ENCODE measurements at places on chromosomes 6 and 20.

DNA sequence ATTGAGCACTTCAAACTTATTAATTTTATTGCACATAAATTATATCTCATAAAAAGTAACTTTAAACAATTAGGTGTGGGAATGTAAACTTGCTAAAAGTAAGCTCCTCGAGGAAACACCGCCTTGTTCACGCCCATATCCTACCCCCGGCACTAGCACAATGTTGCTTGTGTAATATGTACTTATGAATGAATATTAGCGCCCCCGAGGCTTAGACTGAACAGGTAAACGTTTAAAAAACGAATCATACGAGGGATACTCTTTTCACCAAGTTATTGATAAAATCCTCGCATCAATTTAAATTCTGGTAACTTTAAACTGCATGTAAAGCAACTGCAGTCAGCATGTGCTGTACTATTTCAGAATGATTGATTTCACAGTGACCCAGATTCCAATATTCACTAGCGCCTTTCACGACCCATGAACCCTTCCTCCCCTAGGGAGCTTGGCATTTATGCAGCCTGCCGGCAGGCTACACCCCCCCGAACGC is 637 bp downstream of the TFB1M start:
- DNase-seq = no peak

DNA sequence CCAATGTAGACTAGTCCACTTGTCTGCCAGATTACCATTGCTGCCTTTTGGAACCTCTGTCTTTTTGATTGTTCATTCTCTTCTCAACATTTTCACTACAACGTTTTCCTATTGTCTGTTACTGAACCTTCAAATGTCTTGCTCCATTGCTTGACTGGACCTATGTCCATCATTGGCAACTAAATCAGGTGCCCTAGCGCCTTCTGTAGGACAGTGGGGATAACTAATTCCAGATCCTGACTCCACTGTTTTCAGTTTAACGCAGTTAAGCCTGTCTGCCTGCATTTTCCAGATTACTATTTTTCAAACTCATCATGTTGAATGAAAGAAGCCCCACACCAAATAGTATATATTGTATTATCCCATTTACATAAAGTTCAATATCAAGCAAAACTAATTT is 433.6 kb downstream of the RNF144B start:
- DNase-seq = no peak

- no peak for DNase-seq
Observed at GRCh38 chr6:114000069-114000468, 29.1 kb upstream of the HDAC2 start.

GRCh38 chr6:27838945-27839625 is 73.1 kb downstream of the OR2B2 start:
- DNase-seq = no peak

DNA sequence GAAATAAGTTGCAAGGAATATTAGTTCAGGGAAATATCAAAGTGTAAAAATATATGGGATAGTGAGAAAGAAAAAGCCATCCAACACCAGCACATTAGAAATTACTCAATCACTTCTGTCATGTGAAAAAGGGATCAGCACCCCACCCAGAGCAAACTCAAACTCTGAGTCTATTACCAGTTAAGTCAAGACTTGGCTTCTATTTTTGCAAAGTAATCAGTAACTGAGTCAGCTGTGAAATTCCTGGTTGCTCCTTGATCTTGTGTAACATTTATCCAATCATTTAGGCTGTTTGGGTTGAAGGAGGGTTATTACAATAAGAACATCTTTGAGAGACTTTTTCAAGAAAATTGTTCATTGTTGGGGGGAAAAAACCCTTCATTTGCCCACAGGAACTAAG is 51.2 kb downstream of the SLC22A23 start:
- no peak for DNase-seq
